ENCODE measurements at places on chromosomes 2 and 18.

DNA sequence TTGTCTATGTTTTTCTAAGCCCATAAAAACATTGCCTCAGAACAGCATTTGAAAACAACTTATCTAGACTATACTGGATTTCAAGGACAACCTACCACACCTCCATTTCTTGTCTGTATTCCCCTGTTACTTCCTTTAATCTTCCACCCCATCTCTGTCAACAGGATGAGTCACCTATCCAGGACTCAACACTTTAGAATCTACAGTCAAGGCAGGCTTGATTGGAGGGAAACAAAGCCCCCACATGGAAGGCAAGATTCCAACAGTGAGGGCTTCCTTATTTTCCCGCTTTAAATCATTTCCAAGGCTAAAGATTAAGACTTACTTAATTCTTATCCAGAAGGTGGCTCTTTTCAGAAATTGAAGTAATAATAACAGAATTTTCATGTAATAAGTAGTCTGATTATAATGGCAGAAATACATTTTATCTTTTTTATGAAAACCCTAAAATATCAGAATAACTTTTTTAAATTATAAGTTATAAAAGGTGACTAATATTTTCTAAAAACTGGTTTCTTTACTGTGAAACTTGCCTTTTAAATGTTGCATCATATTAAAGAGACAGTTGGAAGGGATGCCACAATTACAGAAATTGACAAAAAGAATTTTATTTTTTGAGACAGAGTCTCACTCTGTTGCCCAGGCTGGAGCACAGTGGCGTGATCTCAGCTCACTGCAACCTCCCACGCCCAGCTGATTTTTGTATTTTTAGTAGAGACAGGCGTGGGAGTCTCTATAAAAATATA, 138.7 kb upstream of the CCDC150 start:
- no peak for DNase-seq

- no peak for DNase-seq
Observed at GRCh38 chr18:6297875-6298274, 116.8 kb downstream of the L3MBTL4 start.

GRCh38 chr18:74126684-74127655, 20.7 kb downstream of the FBXO15 start:
- no peak for DNase-seq

DNA sequence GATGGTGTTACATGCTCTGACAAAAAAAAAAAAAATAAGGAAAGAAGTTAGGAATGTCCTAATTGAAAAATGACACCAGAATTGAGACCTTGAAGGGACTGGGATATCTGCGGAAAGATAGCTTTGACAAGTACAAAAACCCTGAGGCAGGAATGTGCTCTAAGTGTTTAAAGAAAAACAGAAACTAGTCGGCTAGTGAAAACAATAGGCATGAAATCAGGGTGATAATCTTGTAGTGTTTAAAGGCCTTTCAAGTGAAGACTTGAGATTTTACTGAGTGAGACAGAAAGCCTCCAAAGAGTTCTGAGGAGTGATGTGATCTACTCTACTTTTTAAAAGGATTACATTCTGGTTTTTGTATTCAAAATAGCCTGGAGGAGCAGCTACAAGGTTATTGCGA, 107.4 kb downstream of the COBLL1 start:
- DNase-seq: no peak

GRCh38 chr2:55118643-55119083, 68.4 kb upstream of the RTN4 start:
- no peak for DNase-seq

DNA sequence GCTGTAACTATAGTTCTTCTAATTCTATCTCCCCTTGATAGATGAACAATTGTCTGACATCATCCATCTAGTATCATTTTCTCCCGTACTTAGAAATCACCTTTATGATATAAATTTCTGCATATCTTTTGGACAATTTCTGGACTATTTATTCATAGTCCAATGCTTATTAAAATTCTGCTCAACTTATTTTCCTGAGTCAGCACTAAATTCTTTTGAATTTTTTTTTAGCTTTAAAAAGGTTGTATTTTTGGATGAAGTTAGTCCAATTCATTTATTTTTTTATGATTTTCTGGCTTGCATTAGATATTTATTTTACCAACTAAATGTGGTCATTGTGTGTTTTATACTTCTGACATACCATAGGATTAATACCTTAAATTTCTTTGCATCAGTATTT, 538.5 kb upstream of the DCC start:
- no peak for DNase-seq

GRCh38 chr2:47008381-47009252, 93.0 kb upstream of the MCFD2 start:
- DNase-seq: no peak

GRCh38 chr2:23009545-23010149, 375.3 kb upstream of the KLHL29 start:
- DNase-seq: no peak

DNA sequence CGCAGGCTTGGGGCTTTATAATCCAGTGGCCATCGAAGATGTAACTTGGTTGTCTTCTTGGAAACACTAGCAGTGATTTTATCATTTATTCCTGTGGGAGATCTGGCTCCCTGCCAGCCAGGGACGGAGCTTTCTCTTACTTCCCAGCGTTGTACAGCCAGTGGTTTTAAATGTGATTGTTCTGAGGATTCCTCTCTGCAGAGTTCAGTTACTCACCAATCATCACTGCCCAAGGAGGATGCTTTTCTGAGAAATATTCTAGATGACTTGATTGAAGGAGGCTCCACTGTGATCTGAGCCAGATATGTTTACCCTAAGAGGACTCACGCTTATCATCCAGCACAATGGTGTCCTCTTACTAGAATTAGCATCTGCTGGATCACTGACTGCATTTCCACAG, 744.3 kb downstream of the RNF144A start:
- DNase-seq: no peak

DNA sequence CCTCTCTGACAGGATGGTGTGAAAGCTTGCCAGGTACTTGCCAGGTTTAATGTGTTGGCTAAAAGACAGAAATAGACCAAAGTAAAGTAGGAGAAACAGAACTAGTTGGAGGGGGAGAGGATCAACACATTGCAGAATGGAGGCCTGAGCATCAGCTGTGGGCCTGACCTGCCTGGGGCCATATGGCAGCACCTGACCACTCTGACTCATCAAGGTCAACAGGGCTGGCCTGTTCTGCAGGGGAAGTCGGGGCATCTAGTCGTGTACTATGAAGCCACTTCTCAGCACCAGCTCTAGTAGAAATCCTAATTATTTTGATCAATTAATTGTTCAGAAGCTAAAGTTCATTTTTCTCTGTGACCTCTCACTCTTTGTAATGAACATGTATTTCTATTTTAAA, 35.8 kb upstream of the NOSTRIN start:
- no peak for DNase-seq

- DNase-seq: no peak
Observed at GRCh38 chr2:184628051-184628450, 29.7 kb downstream of the ZNF804A start.

- no peak for DNase-seq
Observed at GRCh38 chr2:44839771-44840502, 101.6 kb upstream of the SIX3 start.

GRCh38 chr2:96103761-96104486, 12.4 kb downstream of the ADRA2B start:
- DNase-seq: no peak

GRCh38 chr2:126359494-126359893, 296.5 kb upstream of the GYPC start:
- no peak for DNase-seq

GRCh38 chr2:48562281-48562680, 32.3 kb downstream of the STON1 start:
- DNase-seq: no peak

DNA sequence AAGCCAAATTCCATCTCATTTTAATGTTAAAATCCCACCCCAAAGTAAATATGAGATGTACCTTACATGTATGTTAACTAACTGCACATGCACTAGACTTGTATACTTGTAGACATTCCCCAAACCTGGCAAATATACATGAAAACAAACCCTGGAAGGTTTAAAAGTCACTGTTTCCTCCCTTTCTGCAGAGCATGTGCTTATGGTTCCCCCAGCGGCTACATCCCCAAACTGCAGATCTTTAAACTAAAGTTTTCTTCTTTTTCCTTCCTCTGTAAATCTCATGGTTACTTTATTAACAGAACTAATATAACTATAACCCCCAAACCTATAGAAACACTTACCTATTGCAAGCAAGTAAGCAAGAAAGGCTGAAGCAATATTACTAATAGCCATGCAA, 731.5 kb downstream of the LRP1B start:
- no peak for DNase-seq

GRCh38 chr18:53994016-53994415, 230.5 kb downstream of the MBD2 start:
- DNase-seq: no peak

Measured in activated CD4-positive, alpha-beta T cell treated with anti-CD3 and anti-CD28 coated beads, Interleukin-2, amount 50 U/mL, for 48 hours (primary cell).